Kidney glomerular epithelial cell (primary cell): ENCODE measurements at places on chromosomes 6 and 20.

- DNase-seq = no peak
Measured at GRCh38 chr6:157221817-157222175, 101.5 kb downstream of the TMEM242 start.

DNA sequence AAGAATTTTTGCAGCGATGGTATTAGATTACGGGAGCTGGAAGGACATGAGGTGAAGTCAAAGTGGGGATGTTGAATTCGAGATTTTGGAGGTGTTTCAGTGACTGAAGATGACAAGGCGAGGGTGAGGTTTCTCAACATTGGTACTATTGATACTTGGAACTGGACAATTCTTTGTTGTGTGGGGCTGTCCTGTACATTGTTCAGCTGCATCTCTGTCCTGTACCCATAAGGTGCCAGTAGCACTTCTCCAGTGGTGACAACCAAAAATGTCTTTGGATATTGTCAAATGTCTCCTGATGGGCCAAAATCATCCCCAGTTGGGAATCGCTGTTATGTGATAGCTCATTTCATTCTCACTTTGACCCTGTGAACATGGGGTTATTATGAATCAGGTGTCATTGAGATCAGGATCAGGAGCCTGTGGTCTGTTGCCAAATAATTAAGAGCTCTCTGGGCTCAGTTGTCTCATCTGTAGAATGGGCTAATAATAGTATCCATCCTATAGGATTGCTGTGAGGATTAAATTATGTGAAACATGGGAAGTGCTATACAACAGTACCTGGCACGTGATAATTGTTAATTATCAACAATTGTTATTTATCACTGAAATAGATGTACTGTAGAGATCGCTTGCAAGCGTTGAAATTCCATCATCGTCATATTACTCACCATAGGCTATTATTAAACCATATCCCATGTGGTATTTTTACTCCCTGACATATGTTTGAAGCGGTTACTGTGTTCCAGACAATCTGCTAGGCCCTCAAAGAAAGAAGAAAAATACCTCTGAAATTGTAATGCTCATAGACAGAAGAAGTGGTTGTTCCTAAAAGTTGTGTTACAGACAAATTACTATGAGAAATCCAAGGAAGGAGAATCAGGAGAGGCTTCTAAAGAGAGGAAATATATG is 48.5 kb upstream of the TTPAL start:
- DNase-seq = no peak

DNA sequence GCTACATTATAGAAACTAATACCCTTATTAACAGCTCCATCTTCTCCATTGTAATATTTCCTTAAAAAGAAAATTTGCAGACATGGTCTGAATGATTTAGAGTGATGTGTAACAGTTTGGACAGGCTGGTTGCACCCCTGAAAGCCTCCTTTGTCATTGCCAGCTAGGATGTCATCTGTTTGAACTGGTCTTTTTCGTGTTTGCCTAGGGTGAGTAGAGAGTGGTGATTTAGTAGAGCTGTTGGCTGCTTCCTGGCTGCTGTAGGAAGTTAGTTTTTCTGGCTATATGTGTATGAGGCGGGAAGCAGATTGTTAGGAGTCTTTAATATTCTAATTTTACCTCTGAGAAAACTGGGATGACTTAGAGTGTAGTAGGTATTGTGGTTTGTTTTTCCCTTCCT is 101.1 kb downstream of the ZFAND3 start:
- DNase-seq = no peak

DNA sequence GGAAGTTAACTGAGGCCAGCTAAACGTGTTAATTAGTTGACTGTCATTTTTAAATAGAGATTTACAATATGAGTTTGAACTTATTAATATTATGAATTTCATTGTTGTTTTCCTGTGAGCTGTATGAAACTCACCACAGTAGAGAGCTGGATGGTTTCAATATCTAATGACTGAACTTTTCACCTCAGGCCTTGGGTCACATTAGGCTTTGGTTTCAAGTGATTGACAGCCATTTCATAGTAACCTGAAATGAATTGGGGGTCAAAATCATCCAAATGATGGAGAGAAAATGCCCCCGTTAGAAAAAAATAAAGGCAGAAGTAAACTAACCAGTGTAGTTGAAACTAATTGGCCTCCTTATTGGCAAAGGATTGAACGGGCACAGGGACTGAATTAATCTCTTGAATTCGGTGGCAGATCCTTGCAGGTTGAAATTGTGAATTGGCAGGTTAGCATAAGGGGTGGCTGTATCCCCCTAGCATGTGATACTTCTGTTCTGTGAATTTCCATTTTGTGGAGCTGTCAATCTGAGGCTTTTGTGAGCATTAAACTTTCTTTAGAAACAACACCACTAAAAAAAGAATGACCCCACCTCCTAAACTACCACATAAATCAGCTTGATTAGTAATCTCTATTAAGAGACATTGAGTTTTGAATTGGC is 155.1 kb upstream of the MMS22L start:
- DNase-seq = no peak

DNA sequence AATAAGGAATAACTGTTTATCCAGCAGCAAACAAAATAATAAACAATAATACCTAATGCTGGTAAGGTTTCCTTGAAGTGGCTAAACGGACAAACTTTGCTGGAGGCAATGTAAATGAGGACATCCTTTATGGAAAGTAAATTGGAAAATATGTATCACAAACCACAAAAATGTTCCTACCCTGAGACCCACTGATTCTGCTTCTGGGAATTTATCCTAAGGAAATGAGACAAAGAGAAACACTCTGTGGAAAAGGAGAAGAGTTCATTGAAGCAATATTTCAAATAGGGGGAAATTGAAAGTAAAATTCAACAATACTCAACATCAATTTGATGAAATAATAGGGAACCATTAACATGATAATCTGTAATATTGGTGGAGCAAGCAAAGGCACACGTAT is 37.9 kb downstream of the MAFB start:
- no peak for DNase-seq

DNA sequence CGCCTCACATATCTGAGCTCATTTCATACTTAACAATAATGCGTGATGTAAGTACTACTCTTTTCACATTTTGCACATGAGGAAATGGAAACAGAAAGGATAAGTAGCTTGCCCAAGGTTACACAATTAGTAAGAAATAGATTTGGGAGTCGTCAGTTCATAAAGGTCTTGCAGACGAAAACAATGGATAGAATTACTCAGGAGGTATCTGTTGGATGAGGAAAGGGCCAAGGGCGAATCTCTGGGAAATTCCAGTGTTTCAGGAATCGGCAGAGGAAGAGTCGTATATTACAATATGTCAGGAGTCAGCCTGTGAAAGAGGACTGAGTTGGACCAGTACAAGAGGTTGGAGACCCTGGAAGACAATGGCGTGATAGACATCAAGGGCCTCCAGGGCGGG is 12.8 kb upstream of the EDN1 start:
- no peak for DNase-seq

GRCh38 chr6:130965656-130966055 is 97.4 kb downstream of the EPB41L2 start:
- no peak for DNase-seq

DNA sequence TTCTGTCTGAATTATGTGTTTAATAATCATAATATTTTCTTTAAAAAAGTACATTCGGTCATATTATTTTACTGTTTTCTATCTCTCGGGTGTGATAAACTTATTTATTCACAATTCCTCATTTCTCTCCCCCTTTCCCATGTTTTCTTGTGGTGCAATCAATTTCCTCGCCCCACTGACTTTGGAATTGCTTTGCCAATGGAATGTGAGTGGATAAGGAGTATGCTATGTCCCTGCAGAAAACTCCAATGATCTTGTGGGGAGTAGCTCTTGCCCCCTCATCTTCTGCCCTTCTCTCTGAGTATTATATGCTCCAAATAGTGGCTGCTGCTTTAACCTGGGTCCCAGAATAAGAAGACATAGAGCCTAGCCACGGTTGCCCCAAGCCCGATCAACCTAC is 64.1 kb downstream of the HMGN3 start:
- peak; percentile 56 for DNase-seq

GRCh38 chr6:81451787-81452186 is 300.7 kb downstream of the TENT5A start:
- no peak for DNase-seq

DNA sequence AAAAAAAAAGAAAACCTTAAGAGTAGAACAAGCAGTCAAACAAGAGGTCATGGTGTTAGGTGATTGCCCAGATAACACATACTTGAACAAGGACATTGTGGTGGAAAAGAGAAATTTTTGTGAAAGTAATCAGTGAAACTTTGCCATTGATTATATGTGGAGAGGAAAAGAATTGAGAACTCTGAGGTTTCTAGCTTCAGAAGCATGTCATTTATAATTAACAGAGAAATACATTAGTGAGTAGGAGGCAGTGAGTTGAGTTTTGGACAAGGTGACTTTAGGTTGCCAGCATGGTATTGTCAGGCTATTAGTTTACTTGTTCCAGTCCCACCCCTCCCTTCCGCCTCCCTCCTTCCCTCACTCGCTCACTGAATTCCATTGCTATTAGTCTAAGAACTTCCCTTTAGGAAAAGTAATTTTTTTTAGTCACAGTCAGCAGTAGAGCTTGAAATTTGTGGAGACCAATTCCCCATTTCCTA is 17.2 kb downstream of the TAB2 start:
- DNase-seq = peak; percentile 87

DNA sequence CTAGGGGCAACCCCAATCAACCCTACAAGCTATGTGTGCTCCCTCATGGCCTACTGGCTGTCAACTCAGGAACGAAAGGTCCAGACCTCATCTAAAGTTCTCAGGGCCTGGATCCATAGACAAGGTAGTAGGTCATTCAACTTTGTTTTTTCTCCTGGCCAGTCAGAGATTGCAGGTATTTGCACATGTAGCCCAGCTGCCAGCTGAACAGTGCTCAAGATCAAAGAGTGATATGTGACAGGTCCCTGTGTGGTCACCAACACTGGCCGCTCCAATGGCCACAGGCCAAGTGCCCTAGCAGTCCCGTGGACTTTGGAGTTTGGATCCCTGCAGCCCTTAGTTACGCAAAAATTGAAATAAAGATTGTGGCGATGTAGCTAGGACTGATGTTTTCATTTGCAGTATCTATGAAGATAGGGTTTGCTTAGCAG is 60.6 kb upstream of the ATXN1 start:
- DNase-seq = no peak

DNA sequence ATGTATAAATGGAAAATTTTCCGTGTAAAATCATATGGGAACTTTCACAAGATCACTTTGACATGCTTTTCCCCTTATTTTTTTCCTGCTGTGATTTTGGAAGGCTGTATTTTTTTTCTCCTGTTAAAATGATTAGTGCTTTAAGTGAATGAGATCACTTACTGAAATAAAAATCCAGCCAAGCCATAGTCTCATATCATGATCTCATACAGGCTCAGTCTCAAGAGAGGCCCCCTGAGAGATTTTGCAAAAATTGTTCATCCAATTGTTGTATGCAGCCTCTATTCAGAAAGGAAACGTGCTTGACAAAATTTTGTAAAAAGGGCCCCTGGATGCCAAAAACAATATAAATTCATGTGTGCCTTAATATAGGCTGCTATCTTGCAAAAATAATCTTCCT is 528.2 kb downstream of the HDGFL1 start:
- no peak for DNase-seq

GRCh38 chr6:64376394-64376793 is 740.8 kb downstream of the PHF3 start:
- DNase-seq = peak; percentile 53

DNA sequence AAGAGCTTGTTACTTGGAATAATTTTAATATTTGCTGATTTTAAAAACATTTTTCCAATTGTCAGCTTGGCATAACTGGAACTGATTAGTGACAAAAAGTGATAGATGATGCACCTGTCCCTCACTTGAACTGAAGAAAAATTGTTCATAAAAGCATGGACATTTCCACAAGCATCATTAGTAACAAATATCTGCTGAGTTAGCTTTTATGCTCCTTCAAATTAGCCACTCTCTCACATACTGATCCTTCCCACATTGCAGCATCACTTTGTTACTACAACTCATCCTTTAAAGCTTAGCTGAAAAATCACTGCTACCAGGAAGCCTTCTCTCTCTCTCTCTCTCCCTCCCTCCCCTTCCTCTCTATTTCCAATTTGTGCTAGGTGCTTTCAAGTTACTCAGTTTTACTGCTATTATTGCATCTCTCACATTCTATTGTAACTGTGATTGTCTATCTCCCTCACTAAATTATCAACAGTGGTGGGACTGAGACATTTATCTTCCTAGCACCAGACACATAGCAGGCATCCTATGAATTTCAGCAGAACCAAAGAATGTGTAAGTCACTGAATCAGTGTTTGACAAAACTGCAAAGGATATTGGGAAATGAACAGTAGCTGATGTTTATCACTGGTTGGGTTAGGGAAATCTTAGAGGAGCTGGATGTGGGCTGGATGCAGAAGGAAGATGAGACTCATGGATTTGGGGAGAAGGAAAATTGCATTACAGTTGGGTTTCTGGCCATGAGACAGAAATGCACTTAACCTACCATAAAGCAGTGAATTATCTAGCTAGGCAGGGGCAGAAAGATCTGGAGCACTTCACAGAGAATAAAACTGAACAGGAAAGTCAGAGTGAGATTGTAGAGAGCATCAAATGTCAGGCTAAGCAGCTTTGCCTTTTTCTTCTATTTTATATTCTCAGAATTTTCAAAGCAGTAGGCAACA is 128.4 kb upstream of the PLN start:
- DNase-seq = no peak

DNA sequence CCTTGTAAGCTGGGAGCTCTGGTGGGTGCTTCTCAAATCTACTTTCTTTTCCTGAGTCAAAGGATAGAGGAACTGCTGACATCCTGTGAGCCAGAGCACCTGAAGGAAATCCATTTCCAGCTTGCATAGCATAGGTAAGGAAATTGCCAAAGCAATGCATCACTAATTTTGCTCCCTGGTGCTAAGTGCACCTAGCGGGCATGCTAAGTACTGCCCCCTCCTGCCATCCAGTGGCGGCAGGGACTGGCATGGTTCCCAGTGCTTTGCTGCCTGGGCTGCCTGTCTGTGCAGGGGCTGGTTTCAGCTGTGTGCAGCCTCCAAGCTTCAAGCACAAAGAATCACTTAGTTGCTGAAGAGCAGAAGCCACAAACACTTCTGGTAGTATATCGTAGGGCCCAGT is 63.9 kb downstream of the FARS2 start:
- DNase-seq = no peak

DNA sequence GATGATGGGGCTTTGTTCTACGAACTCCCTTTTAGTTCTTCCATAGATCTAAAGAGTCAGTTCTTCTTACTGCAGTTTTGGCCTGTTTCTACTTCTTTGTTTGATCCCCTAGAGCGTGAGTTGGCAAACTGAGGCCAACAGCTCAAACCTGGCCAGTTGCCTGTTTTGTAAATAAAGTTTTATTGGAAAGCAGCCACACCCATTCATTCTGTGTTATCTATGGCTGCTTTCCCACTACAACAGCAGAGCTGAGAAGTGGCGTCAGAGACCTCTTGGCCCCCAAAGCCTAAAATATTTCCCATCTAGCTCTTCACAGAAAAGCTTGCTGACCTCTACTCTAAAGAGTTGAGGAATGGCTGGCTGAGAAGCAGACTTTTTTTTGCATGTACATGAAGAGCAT is 52.2 kb downstream of the EYA2 start:
- DNase-seq = no peak

- no peak for DNase-seq
Measured at GRCh38 chr6:40717411-40718057, 130.4 kb upstream of the LRFN2 start.

GRCh38 chr6:105078386-105078708 is 101.5 kb downstream of the POPDC3 start:
- DNase-seq = no peak
